ENCODE measurements at places on chromosomes 7 and 10.

- no peak for DNase-seq
Observed at GRCh38 chr10:79136236-79137005, 67.7 kb downstream of the ZMIZ1 start.

- DNase-seq: no peak
Observed at GRCh38 chr10:1685699-1686490, 51.4 kb downstream of the ADARB2 start.

- DNase-seq: no peak
Observed at GRCh38 chr7:77309714-77310220, 106.4 kb downstream of the GSAP start.

- no peak for DNase-seq
Observed at GRCh38 chr7:6032641-6033040, 1.5 kb downstream of the ANKRD61 start.

GRCh38 chr7:46015107-46015868 is 94.2 kb upstream of the IGFBP3 start:
- DNase-seq: no peak

DNA sequence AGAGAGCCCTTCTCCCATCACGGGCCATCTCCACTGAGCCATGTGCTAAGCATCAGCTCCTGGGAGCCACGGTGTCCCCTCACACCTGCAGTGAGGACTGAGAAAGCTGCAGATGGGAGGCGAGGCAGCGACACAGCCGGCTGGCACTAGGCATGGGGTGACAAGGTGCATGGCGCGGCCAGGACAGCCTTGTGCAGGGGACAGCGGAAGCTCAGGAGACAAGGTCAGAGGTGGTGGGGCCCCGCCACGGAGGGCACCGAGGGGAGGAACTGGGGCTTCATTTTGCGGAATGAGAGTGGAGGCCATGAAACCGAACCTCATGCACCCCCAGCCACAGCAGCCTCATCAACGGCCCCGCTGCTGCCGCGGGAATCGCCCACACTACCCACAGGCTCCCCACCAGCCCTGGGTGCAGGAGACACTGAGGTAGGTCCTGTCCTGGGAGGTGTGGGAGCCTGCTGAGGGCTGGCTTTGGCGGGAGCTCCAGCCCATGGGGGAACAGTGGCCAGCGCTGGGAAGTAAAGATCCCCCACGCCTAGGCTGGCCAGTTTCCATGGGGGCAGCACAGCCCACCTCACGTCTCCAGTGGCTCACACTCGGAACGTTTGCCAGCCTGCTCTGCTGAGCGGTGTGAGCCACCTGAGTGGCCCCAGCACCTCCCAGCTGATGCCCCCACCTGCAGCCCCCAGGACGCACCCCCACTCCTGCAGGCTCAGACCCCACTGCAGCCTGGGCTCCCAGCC is 71.2 kb upstream of the INSIG1 start:
- DNase-seq: no peak
